ENCODE measurements at places on chromosomes 13 and 19.

GRCh38 chr13:68257111-68257842 is 1027.1 kb upstream of the PCDH9 start:
- no peak for DNase-seq

DNA sequence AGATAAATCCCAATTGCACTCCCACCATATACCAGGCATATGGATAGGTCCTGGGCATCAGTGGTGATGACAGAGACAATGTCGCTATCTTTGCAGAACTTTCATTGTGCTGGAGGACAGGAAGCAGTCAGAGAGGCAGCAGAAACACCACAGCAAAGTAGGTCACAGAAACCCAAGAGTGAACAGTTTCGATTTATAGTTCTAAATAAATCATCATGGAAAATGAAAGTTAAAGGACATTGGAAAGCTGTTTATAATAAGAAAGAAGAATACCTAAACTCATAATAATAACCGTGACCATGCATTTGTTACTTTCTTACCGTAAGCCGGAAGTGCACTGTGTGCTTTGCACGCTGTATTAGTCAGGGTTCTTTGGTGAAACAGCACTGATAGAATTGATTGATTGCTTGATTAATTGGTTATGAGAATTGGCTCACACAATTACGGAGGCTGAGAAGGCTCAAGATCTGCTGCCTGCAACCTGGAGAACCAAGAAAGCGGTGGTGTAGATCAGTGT is 38.9 kb downstream of the ALOX5AP start:
- no peak for DNase-seq

DNA sequence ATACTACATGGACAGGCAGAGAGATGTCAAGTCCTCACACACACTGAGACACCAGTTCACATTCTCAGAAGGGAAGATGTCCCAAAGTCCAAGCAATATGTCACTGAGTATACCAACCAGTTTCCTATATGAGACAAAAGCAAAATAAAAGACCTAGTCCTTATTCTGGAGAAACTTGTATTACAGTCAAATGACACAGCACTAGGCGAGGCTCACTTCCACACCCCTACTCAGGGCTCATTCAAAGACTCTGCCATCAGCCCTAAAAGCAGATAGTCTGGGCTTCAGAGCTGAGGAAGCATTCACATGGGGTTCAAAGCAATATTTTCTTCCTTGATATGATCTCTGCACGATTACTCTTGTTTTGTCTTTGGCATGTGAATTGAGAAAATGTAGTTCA is 129.9 kb upstream of the UBL3 start:
- DNase-seq = no peak

- no peak for DNase-seq
Observed at GRCh38 chr13:110231348-110232047, 75.5 kb downstream of the COL4A1 start.

DNA sequence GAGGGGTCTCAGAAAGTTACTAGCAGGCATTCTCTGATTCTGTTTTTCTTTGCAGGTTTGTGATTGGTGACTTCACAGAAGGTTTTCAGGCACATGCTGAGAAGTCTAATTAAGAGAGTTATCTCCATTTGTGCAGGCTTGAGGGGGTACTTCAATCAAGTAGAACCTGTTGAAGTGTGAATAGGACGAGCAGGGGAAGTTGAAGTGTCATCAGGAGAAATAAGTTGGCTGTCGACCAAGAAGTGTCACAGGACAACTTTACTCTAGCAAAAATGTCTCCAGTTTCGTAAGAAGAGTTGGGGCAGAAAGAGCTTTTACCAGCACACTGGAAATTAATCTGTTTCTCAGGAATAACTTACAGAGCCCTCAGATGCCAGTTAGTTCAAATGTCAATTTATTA is 576.5 kb upstream of the SLITRK5 start:
- DNase-seq = no peak

GRCh38 chr19:52533901-52534300 is 6.4 kb downstream of the ZNF808 start:
- no peak for DNase-seq

DNA sequence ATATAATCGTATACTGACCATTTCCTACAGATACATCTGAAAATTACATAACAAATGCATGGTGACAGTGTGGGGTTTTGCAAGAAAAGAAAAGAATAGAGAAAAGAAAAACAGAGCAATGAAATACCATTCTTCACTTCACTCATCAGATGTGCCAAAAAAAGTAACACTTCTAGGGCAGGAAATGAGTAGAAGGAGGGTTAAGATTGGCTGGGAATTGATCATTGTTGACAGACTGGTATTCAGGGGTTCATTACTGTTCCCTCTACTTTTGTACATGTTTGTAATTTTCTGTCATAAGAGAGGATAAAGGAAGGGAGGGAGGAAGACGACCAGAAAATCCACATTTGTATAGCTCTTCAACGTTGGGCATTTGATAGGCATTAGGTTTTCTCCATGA is 31.5 kb downstream of the ABCC4 start:
- no peak for DNase-seq

GRCh38 chr19:7914598-7915045 is at the start of gene TGFBR3L:
Gene TGFBR3L (plus strand): TSS chr19:7914830.
- DNase-seq = no peak

GRCh38 chr19:46082728-46083050 is 41.8 kb downstream of the IGFL3 start:
- no peak for DNase-seq

DNA sequence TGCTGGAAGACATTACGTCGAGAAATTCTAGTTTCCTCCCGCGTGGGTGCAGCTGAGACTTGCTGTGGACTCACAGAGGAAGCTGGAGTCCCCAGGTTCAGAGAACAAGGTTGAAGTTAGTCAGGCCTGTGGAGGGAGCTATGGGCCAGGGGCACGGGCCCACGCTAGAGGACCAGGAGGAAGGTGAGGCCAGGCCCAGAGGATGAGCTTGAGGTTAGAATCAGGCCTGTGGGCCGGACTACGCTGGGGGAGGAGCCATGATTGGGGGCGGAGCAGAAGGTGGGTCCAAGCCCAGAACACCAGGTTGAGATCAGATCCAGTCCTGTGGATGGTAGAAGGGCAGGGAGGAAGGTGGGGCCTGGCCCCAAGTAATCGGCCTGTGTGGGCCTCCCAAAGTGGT is 32.6 kb downstream of the ZNF846 start:
- DNase-seq = no peak

DNA sequence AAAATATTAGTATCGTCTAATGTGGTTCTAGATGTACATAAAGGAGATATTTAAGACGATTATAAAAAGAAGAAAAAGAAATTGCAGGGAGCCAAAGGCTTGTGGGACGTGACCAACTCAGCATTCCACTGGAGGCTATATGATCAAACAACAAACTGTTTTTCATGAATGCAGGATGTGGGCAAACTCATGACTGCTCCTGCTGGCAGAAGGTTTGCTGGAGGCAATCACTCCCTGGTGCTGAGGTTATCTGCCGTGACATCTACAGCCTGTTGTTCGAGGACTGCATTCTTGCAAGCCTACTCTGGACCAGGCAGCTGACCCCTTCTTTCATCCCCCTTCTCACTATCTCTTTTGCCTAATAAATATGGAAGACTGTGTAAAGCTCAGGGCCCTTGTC is 518.1 kb downstream of the UQCRFS1 start:
- no peak for DNase-seq

- DNase-seq = no peak
Observed at GRCh38 chr13:101648766-101649487, 196.5 kb downstream of the ITGBL1 start.

All from common myeloid progenitor, CD34-positive (primary cell).